ENCODE measurements at places on chromosomes 4 and X.

- DNase-seq, result no peak
Measured at GRCh38 chrX:40434443-40434842, 146.3 kb upstream of the ATP6AP2 start.

DNA sequence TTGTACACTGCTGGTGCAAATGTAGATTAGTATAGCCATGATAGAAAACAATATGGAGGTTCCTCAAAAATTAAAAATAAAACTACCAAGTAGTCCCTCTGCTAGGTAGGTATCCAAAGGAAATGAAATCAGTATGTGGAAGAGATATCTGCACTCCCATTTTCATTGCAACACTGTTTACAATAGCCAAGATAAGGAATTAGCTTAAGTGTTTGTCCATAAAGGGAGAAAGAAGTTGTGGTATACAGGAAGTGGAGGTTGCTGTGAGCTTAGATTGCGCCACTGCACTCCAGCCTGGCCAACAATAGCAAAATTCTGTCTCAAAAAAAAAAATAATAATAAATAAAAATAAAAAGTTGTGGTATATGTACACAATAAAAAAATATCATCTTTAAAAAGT lies 325.0 kb upstream of the EMCN start:
- DNase-seq, result no peak

GRCh38 chr4:74387790-74388189 lies 22.8 kb downstream of the EREG start:
- DNase-seq, result no peak

GRCh38 chr4:79514621-79515329 lies 106.7 kb upstream of the GK2 start:
- DNase-seq, result no peak

DNA sequence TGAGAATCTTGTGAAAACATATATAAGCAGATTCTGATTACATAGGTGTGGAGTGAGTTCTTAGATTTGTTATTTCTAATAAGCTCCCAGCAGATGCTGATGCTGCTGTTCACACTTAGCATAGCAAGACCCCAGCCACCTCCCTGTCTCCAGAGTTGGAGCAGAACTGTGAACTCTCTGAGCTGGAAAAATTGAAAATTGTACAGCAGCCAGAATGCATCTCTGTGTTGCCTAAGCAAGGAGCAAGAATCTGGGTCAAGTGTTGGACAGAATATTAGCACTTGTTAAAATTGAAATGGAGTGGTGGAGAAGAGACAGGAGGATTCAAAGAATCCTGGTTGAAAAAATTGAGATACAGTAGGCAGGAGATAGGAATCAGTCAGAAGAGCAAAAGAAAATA lies 146.6 kb upstream of the FAM47C start:
- no peak for DNase-seq

DNA sequence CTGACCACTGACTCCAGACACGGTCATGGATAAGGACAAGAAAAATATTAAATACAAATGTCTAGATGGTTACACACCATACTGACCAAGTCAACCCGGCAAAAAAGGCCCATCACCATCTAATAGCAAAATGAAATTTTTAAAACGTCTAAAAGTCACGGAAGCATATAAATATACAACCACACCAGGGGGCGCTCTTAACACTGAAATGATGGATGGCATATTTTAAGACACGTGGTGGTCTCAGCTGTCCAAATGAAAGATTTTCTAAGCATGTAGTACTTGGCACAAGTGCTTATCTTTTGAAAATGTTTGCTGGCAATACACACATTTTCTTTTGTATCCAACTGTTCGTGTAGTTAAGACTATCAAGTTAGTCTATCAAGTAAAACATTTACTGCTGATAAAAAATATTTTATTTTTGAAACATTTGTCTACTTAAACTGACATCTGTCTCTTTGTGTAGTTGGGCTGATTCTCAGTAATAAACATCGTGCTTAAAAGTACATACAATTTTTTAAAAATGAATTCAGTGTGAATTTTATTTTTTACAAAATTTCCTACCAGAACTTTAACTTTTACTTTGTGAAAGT lies 64.6 kb downstream of the COX7B2 start:
- no peak for DNase-seq

GRCh38 chr4:129043523-129043922 lies 49.8 kb downstream of the SCLT1 start:
- DNase-seq, result no peak

- DNase-seq, result no peak
Measured at GRCh38 chrX:108811891-108812290, 75.5 kb upstream of the IRS4 start.

GRCh38 chr4:24809376-24809775 lies 14.0 kb downstream of the SOD3 start:
- DNase-seq, result no peak

GRCh38 chrX:108165383-108166111 lies 74.0 kb downstream of the ATG4A start:
- DNase-seq, result peak; percentile 7

DNA sequence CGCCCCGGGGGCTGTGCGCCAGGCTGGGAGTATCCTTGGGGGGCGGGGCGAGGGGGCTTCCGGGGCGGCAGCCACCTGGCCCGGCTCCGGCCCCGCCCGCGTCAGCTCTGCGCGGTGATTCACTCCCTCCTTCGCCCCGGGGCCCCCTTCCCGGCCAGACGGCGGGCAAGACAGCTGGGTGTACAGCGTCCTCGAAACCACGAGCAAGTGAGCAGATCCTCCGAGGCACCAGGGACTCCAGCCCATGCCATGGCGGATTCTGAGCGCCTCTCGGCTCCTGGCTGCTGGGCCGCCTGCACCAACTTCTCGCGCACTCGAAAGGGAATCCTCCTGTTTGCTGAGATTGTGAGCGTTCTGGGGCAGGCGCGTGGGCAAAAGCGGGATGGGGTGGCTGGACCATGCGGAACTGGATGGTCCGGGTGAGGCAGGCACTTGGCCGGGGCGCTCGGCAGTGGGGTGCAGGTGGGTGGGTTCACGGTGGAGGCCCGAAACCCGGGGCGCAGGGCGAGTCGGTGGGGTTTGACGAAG lies at the start of gene PLP2:
PLP2 (plus strand) TSS at position 147 of the 528 bp plus-strand sequence; CDS start at position 250, 103 bp downstream.
- DNase-seq, result no peak

DNA sequence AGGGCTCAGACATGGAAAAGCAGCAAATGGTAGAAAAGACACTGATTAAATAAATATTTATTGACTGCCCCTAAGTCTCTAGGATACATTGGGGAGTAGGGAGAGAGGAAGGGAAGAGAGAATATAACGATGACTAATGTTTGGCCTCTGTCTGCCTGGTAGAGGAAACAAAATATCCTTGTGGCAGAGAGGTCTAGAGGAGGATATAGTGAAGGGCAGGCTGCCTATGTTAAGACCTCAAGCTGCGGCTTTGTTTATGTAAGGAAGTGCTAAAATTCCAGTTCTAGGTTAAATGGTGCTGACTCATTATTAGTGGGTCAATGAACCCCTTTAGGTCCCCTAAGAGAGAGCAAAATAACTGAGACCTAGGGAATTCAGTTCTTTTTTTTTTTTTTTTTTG lies 427.3 kb upstream of the FTHL17 start:
- DNase-seq, result no peak

DNA sequence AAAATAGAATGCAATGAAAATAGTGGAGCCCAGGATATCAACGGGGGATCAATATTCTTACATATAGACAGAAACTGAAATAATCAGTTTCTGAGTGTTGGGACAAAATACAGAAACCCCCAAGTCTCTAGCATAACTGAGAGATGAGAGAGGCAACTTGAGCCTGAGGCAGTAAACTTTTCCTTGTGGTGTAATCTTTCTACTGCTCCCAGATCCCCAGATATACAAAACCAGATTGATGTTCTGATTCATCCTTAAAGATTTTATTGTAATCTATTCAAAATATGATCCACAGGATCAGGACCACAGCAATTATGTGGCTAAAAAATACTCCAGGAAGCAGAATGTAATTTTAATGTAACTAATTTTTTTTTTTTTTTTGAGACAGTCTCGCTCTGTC lies 2282.6 kb downstream of the ARAP2 start:
- DNase-seq, result no peak

- no peak for DNase-seq
Measured at GRCh38 chrX:13719192-13719856, 15.1 kb downstream of the TRAPPC2 start.

- DNase-seq, result no peak
Measured at GRCh38 chr4:65656008-65656407, 14.3 kb downstream of the EPHA5 start.

DNA sequence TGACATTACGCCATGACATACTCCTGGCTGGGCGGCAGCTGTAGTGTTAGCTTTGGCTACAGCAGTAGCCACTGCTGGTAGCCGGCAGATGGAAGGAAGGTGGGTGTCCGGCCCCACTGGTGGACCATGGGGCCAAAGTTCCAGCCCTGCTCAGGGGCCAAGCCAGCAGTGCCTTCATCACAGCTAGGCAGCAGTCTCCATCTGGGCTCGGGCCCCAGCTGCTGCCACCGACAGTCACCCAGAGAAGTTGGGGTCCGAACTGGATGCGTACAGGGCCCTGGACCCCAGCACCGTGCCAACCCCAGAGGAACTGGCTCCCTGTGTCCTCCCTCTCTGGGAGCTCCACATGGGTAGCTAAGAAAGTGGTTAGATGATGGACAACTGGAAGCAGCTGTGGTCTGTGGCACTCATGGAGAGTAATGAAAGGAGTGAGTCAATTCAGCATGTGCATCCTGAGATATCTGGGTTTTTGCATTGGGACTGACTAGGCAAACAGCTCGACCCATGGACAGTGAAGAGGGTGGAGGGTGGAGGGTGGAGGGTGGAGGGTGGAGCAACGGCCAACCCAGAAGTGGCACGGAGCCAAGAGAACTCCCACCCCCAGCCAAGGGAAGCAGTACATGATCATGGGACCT lies 366.6 kb upstream of the GRIA3 start:
- DNase-seq, result no peak

DNA sequence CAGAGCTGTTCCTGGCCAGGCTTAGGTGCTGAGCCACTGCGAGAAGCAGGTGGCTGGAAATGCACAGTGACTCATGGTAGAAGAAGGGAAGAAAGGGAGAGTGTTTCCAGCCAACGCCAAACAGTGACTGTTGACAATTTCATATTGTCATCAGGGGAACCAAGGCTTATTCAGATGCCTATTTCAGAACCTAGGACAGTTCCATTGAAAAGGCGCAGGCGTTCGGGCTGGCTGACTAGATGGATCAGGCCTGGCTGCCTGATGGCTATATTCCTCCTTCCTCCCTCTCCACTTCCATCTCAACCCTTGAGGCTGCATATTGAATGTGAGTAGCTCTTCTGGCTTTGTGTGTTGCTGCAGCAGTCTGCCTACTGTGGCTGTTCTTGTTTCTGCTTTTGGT lies 73.0 kb upstream of the FRMPD4 start:
- no peak for DNase-seq

- no peak for DNase-seq
Measured at GRCh38 chrX:136768469-136769084, 12.2 kb downstream of the ARHGEF6 start.

GRCh38 chrX:72100824-72101351 lies 30.8 kb downstream of the RTL5 start:
- DNase-seq, result no peak

- DNase-seq, result no peak
Measured at GRCh38 chr4:171846232-171846631, 33.0 kb downstream of the GALNTL6 start.

GRCh38 chr4:118749347-118749988 lies 64.3 kb downstream of the METTL14 start:
- no peak for DNase-seq

DNA sequence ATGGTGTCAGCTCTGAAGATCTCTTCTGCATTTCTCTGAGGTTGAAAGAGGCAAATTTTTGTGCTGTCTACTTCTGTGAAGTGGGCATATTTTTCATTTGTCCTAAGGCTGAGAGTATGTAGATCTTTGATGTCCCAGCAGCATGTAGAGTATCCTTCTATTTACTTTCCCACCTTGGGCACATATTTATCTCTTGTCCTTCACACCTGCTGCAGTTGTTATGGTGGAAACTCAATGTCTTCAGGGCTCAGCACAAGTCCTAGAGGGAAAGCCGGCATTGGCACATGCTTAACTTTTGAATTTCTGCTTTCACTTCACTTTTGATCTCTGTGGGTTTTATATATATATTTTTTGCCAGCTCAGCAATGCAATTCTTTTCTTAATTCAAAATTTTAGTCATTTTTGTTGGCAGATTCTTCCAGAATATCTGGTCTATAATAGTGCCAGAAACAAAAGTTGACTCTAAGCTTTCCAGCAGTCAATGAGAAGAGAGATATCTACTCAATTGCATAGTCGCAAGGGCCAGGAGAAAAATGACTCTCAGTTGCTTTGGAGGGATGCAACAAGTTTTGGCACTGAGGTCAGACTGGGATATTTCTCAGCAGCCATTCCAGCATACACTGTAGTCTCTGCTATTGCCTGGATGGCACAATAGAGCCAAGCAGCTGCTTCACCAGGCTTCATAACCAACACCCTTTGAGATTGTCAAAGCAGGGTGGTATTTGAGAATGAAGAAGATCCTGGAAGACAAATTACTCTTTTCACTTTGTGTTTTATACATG lies 127.8 kb upstream of the FAT1 start:
- no peak for DNase-seq

DNA sequence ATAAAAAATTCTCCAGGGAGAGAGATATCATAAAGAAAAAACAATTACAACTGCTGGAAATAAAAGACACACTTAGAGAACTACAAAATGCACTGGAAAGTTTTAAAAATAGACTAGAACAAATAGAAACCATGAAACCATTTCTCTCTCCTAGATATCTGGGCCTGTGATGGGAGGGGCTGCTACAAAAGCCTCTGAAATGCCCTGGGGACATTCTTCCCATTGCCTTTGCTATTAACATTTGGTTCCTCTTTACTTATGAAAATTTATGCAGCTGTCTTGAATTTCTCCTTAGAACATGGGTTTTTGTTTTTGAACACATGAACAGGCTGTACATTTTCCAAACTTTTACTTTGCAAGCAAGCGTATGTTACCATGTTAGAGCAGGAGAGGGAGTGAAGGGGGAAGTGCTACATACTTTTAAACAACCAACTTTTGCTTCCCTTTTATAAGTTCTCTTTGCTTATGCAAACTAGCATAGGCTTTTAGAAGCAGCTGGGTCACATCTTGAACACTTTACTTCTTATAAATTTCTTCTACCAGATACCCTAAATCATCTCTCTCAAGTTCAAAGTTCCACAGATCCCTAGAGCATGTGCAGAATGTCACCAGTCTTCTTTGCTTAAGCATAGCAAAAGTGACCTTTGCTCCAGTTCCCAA lies 47.9 kb upstream of the PACRGL start:
- no peak for DNase-seq

DNA sequence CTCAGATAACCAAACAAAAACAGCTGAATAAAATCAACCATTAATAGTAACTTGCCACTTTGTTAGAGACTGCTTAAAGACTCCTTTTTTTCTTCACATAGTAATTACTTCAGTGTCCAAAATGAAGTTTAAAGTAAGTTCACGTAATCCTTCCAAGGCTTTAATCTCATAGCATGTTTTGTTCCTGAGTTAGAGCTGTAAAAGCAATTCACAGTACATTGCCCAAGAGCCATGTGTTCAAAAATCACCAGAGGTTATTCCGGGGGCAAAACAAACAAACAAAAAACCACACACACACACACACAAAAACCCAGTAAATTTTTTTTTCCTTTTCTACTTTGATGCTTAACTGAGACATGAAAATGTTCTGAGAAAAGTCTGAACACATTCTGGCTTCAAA lies 6.1 kb downstream of the GPR82 start:
- no peak for DNase-seq

GRCh38 chrX:38326086-38326485 lies 1.2 kb downstream of the RPGR start:
- DNase-seq, result no peak
